ENCODE measurements at places on chromosomes 6 and 20.

DNA sequence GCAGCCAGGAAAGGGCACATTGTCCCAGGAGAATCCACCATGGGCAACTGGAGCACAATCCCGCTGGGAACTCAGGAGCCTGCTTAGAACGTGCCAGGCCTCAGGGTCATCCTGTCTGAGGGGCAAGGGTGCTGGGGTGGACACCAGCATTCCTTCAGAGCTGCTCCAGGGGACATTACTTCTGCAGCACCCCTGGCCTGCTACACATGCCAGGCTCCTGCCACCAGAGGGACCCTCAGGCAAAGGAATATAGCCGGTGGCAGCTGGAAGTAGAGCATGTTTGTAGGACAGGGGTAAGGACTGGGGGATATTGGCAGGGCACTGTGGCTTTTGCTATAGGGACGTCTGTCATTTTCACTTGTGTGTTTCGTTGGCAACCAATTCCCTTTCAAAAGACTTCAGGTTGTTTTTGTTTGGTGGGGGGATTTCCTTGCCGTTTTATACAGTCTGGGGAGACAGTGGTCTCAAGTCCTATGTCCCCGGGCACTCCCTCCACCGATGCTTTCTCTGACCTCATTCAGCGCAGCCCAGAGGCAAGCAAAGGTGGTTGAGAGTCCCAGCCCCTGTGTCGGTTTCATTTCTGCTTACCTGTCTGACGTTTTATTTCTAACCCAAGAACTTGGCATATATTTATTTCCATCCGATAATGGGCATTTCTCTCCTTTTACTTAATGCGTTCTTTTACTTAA is 130.8 kb downstream of the JPH2 start:
- DNase-seq = peak; percentile 47

- no peak for DNase-seq
These were observed 39.5 kb downstream of the SPDEF start for GRCh38 chr6:34516391-34517324.

DNA sequence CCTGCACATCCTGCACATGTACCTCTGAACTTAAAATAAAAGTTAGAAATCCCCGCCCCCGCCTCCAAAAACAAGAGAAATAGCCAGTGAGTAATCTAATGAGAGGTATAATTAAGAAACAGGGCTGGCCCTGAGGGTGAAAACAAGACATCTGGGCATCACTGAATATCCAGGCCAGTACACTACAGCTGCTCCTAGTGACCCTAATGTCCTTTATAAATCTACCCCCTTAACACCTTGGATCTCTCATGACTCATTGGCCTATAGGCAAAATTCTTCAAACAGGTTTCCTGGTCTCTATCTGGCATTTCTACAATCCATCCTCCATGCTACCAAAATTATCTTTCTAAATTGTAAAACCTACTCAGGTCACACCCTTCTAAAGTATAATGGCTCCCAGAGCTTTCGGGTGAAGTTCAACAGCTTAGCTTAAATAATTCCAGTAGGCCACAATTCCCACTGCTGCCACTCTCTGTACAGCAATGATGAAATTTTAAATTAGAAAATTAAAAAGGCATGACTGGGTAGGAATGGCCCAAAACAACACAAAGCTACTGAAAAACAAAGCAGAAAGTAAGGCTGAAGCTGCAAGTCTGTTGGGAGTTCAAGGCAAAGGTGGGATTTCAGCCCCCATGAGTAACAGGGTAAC is 260.9 kb downstream of the GMDS start:
- DNase-seq = no peak

DNA sequence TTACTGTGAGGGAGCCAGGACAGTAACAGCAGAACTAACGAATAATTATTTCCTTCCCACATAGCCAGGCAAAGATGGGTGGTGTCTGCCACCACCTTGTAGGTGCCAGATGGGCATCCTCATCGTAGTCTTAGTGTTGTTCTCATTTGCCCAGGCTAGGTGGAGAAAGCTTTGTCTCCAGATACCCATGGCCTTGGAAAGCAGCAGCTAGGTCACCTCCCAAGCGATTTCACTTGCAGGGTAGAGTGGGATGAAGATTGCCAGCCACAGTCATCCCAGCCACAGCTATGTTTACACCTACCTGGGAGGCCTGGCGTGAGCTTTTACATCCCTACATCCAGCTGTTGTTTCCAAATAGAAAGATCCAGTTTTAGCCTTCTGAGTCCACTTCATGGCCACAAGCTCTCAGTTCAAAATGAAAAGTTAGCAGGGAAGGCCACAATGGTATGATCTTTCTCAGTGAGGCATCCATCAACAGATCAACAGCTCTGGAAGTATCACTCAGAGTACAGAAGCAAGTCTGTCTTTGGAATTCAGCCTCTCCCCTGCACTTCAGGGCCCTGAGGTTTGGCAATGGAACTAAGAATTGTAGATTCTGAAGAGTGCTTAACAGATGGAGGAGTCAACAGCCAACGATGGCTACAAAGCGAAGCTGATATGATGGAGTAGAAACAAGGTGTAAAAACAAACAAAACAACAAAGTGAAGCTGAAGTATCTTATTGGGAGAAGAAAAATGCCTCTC is 11.0 kb upstream of the SNRPC start:
- no peak for DNase-seq

- DNase-seq = no peak
These were observed 146.5 kb downstream of the ZDHHC14 start for GRCh38 chr6:157527471-157527907.

GRCh38 chr6:93139408-93140081 is 279.8 kb downstream of the EPHA7 start:
- DNase-seq = no peak

GRCh38 chr20:16301986-16302385 is 271.3 kb downstream of the KIF16B start:
- DNase-seq = no peak

Measured in stimulated activated CD8-positive, alpha-beta memory T cell treated with anti-CD3 and anti-CD28 coated beads, Interleukin-2, amount 100 ng/mL, for 1 hour (primary cell).